NCI-H2081 treated with DMSO at 0.1 percent for 48 hours (cell line): ENCODE measurements at places on chromosomes 1 and 21.
A peak's percentile ranks its signal among the peaks of the same experiment; 100 is the strongest.

- DNase-seq: peak; percentile 47
These were observed 17.9 kb downstream of the MTX1 start for GRCh38 chr1:155226188-155226909.

DNA sequence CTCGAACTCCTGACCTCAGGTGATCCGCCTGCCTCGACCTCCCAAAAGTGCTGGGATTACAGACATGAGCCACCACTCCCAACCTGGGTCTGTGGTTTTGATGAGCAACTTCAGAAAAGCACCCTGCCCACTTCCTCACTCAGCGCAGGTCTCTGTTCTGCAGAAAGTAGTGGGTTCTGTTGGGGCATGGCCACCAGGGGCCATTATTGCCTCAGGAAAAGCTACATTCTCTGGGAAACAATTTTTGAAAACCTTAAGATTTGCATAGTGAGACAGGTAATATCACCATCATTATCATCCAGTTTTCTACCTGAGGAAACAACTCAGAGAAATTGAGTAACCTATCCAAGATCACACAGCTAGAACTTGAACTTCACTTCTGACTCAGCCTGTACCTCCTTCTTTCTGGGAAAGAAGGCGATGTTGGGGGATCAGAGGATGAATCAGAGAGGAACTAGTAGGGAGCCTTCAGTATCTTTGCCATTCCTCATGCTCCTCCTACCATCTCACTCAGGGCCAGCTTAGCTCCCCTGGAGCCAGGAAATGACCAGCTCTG is 7.1 kb upstream of the NES start:
- no peak for DNase-seq

GRCh38 chr1:80498673-80499072 is 1302.1 kb upstream of the ADGRL2 start:
- no peak for DNase-seq

DNA sequence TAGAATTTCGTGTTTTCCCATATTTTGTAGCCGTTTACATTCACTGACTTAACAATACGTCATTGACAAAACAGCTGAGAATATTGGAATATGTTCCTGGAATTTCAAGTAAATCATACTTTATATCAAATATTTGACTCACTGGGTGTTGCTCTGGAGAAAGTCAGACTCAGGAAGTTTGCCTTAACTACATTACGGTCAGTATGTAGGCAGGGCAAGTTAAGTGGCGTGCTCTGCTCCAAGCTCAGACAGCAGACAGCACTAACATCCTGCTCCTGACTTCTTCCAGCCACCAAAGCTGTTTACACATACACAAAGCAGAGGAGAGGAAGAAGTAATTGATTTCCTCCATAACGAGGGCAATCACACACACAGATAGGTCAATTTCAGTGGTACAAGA is 414.6 kb downstream of the LRRIQ3 start:
- DNase-seq: no peak

DNA sequence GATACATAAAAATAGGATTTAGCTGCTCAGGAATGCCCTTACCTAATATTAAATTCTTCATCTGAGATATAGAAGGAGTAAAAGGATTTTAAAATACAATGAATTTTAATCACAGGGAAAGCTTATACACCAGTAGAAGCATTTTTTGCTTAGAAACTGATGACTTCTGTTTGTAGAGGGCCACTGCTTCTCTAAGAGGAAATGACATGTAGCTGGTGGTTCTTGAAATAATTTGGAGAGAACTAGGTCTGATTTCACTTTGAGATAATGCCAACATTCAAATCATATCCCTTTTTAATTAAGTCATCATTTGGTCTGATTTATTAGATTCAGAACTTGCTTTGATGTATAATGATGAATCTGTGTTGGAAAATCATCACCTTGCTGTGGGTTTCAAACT is 166.6 kb upstream of the SGIP1 start:
- DNase-seq: no peak

DNA sequence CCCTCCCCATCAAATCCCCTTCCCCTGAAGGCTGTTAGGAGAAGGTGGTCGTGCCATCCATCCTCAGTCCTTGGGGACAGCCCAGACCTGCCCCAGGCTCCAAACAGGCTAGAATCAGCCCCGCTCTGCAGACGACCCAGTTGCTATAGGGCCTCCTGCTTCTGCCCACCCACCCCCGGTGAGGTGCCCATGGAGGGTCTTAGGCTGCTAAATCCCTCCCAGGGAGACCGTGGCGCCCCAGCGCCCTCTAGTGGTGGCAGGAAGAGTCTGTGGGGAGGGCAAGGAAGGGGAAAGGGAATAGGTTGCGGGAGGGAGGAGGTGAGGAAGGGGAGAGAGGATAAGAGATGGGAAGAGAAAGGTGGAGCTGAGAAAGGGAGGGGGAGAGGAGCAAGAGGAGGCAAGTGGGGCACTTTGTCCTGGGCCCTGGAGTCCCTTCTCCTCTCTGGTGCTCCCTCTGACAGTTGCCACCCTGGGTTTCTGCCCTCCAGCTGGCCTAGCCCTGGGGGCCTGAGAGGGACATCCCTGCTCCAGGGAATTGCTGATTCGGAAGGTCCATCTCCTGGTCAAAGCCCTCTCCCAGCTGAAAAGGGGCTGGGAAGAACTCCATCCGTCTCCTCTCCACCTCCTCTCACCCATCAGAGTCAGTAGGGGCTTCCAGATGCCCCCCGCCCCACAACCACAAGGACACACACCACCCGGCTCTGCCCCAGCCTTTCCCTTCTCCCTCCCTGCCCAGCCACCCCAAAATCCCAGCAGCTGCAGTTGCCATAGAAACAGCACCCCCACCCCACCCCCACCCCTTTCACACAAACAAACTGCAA is 55.4 kb downstream of the CAMK2N1 start:
- no peak for DNase-seq

DNA sequence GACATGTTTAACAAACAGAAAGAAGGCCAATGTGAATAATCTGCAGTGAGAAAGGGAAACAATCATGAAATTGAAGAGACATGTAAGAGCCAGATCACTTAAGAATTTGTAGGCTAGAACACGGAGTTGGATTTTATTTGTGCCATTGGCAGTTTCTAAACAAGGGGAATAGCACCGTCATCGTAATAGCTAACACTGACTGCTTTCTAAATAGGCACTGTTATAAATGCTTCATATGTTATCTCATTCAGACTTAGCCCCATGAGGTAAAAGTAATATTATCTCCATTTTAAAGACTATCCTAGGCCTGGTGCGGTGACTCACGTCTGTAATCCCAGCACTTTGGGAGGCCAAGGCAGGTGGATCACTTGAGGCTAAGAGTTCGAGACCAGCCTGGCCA is 12.1 kb downstream of the C1orf185 start:
- no peak for DNase-seq

DNA sequence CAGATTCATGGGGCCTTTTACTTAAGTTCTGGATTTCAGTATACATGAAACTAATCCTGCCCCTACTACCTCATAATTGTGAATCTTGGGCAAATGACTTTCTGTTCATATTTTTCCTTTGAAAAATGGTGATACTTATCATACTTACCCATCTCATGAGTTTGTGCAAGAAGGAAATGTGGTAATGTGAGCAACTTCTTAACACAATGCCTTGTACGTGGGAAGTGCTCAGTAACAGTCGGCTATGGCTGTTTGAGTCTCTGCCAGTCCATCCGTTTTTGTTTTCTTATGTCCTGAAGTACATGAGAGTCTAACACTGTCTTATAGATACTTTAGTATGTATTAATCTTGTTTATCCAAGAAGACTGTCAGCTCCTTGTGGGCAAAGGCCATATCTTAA is 86.5 kb downstream of the PATJ start:
- no peak for DNase-seq

- DNase-seq: no peak
These were observed 8.6 kb downstream of the E2F2 start for GRCh38 chr1:23522244-23522982.

- DNase-seq: no peak
These were observed 701.0 kb downstream of the PTPRU start for GRCh38 chr1:29937356-29937755.

GRCh38 chr1:209883341-209883971 is 54.6 kb upstream of the SYT14 start:
- DNase-seq: no peak

- no peak for DNase-seq
These were observed 38.2 kb upstream of the RIPK4 start for GRCh38 chr21:41805038-41805437.

DNA sequence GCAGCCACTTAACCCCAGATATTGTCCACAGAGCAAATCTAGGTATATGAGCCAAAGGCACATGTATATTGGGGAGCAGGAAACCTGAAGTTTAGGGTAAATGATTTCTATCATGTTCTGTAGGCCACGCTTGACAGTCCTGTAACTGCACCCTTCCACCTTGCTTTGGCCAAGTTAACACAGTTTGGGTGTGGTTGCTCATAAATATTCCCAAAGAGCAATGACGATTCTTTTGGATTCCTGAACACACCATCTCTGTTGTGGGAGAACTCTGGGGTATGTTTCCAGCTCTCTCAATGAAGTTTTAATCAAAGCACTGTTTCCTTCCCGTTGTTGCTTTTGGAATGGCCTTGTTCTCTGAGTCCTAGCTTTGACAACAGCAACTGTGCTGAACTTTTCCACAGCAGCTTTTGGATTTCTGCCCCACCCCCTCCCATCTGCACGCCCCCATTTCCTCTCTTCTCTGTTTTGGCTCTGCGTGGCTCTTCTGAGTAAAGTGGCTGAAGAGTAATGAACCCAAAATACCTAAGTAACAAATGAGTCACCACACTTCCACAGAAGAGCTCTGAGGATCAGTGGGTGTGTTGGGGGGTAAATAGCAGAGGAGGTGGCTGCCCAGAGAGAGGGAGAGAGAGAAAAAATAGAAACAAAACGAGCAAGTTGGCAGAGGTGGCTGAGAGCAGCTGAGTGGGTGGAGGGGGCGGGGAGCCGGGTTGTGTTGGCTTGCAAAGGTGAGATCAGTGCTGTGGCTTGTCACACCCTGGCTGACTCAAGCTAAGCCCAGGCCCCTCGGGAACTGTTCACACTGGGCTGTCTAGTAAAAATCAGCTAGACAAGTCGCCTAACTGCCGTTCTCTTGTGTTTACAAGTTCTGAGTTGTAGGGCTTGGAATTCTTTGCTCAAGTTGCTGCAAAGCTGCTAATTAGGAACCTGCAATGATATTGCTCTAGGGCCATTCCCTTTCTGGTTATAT is 26.9 kb upstream of the RAP1A start:
- DNase-seq: no peak

DNA sequence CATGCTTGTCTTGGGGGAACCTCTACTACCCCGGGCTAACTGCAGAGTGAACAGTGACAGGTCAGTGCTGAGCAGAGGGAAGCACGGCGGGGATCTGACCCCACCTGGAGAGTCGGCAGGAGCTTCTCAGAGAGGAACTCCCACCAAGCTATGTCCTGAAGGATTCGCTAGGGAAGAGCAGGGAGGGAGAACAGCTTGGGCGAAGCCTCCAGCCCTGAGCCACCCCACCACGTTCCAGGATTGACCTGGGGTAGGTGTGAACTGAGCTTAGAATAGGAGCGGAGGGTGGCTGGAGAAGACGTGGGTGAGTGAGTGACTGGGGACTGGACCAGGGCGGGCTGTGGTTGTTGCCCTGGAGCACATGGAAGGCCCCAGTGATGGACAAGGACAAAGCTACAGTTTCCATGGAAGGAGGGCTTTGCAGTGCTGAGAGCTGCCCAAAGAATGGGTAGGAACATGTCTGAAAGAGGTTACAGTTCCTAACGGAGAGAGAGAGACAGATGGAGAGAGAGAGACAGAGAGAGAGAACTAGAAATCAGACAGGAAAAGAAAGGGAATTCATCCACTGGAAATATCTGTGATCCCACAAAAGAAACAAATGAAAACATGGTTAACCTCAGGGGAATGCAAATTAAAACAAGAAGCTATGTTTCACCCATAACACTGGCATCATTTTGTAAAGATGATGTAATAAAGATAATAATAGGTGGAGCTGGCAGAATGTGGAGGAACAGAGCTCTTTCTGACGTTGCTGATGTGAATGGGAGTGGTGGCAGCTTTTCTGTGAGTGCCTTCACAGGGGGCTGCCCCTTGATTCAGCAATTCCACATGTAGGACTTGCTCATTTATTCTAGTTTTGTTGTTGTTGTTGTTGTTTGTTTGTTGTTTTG is 17.2 kb downstream of the BSND start:
- DNase-seq: no peak
